ENCODE measurements at places on chromosomes 7 and 10.

DNA sequence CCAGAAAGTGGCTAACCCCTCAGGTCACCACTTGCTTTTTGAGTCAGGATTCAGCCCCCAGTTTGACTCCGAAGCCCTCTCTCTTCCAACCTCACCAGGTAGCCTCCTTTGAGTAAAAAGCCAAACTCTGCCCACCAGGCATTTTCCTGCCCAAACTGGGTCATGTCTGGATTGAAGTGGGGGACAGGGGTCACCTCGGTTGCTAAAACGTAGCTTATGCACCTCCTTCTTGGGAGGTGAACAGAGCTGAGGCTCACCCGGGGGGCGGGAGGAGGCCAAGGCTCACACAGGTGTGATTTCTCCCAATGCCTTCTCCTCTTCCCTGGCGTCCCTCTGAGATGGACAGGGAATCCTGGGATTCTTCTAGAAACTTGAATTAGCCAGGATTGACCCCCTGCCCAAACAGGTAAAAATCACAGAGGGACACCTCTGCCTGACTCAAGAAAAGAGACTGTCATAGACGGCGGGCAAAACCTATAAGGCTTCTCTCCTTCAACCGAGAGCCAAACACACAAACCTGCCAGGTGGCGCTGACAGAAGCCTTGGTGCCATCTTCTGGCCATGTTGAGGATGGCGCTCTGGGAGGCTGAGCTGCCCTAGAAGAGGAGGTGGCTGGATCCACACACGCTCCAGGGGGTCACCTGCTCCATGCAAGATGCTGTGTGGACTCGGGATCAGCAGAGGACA lies 51.6 kb downstream of the PRLHR start:
- DNase-seq, result no peak

GRCh38 chr10:44805466-44806210 lies 105.5 kb upstream of the TMEM72 start:
- DNase-seq, result no peak

DNA sequence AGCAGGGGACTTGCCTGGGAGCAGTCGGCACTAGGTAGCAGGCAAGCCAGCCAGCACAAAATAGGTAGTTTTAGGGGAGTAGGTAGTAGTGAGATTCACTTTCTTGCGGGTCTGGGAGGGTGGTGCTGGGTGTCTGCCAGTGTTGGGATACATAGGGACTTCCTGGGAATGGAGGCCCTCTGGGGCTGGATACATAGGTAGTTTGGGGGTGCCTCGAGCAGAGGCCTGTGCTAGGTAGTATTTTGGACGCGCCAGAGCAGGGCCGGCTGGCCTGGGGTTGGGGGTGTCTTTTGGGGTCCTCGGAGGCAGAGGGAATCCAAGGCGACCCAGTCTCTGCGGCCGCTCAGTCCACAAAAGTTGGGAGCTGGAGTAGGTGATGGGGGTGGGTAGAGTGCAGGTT lies 2.0 kb upstream of the HOXA3 start:
- DNase-seq, result no peak

- no peak for DNase-seq
Observed at GRCh38 chr10:14366760-14367159, 36.0 kb upstream of the FRMD4A start.

DNA sequence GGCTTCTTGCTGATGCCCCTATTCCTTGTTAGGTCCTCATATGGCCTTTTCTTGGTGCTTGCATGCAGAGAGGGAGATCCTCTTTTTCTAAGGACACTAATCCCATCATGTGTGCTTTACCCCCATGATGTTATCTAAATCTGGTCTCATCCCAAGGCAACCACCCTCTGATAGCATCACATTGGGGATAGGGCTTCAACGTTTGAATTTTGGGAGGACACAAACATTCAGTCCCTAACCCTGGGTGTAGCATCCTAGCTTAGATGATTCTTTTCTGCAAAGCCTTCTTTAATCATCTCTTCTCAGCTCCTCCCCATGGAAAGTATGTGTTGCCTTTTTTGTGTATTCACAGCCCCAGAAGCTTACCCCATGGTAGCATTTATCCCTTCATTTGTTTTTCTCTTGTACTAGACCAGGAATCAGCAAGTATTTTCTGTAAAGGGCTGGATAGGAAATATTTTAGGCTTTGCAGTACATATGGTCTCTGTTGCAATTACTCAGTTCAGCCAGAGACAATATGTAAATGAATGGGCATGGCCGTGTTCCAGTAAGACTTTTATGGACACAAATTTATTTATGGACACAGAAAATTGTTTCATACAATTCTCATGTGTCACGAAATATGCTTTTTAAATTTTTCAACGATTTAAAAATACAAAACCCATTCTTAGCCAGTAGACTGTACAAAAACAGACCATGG lies 101.5 kb upstream of the CSTF2T start:
- no peak for DNase-seq

DNA sequence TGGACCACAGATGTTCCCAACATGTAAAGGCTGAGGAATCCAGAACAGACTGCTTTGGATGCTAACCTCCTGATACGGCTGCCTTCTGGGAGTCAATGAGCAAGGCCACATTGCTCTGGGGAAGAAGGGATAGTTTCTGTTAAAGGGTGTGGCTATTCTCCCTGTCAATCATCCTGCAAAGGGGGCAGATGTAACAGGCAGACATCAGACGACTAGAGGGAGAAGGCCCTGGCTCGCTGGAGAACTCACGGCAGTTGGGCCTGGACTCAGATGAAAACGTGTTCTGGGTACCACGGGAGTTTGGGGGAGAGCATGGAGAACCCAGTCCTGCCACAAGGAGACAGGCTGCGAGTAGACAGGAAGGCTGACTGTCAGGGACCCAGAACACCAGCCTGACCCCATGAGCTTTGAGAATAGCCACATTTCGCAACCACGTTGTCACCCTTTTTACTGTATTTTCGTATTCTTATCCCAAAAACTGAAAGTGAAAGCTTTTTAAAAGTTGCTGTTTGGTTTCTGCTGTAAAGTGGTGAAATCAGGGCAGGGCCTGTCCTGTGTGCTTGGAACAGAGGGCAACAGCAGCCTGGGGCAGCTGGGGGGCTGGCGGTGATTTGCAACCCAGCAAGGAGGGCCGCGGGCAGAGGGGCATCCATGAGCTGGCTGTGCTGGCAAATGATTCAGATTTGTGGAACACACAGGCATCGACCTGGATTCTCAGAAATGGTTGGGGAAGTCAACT lies 95.3 kb downstream of the MYOF start:
- DNase-seq, result no peak

DNA sequence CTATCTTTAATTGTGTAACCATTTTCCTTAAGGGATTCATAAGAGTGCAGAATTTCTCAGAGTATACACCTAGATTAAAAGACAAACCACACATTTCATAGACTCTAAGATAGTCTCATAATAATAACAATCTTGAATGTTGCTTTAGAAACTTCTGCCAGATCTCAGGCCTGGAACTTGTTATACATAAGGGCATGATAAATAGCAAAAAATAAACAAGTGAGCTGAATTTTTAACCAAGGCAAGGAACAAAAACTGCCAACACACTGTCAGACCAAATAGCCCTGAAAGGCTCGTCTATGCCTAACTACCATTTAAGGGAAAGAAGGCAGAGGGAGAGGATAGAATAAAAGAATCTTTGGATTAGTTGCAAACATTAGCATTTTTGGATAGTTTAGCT lies 65.8 kb upstream of the SEMA3C start:
- no peak for DNase-seq

DNA sequence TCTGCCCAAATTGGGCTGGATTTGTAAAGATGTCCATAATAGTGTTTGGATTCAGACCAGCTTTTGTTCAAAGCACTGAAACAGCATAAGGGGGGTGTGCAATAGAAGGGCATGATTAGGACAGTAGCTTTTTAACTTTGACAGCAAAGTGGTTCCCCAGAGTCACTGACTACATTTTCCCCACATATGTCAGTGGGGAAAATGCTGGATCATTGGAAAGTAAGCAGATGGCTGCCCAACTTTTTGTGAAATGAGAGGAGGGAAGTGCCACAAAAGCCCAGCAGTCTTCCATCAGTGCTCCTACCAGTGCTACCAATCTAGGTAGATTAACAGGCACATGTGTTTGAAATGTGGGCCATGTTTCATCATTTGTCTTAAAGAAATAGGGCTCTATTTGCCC lies 162.8 kb downstream of the FZD1 start:
- no peak for DNase-seq

GRCh38 chr7:39819514-39819913 lies 130.5 kb upstream of the CDK13 start:
- no peak for DNase-seq

DNA sequence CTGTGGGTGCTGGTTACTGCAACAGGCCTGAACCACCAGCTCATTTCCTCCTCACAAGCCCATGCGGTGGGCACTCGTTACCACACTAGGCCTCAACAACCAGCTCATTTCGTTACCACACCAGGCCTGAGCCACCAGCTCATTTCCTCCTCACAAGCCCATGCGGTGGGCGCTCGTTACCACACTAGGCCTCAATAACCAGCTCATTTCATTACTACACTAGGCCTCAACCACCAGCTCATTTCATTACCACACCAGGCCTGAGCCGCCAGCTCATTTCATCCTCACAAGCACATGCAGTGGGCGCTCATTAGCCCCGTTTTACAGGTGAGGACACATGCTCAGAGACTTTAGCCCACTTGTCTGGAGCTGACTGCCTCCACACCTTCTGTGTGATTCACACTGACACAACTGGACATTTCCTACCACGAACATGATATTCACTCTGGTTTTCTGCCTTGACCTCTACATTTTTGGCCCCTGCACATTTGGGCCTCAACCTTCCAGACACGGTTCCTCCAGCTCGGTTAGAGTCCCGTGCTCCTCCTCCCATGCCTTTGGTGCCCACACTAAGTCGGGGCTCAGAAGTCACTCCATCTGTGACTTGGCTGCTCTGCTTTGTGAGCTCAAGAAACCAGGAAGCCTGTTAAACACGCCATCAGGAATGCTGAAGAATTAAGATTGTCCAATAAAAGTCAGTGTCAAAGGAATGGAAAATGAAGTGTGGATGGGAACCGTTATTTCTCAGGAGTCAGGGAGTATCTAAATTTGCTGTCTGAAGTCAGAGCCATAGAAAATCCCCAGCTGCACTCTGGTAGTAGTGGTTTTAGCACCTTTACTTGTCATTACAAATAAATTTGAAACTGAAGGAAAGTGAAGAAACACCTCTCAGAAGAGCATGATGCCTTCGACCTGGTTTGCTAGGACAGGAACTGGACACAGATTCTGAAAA lies 55.8 kb upstream of the LANCL2 start:
- DNase-seq, result no peak

- no peak for DNase-seq
Observed at GRCh38 chr7:124781907-124782734, 16.5 kb upstream of the GPR37 start.

GRCh38 chr10:100998183-100998990 lies 1.2 kb upstream of the LZTS2 start:
- peak; percentile 87 for DNase-seq

DNA sequence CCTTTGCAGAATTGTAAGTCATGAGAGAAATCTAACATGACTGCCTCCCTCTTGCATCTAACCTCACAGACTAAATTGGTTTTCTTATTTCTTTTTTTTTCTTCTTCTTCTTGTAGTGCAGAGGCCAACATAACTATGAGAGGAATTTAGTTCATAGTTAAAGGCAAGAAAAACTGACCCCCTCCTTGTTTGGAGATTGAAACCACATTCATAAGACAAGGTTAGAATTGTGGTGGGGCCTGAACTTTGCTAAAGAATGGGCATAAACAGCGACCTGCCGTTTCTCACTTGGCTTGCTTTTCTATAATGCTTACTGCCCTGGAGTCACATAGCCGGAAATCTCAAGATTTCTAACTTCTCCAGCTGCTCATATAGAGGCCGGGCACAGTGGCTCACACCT lies 2.4 kb upstream of the POLM start:
- no peak for DNase-seq

- DNase-seq, result no peak
Observed at GRCh38 chr10:62588116-62588515, 213.9 kb downstream of the ZNF365 start.

Measured in dorsolateral prefrontal cortex (tissue), 122 donors.